Bone marrow (tissue), 2 donors: ENCODE measurements at places on chromosomes 4 and X.
A peak's percentile ranks its signal among the peaks of the same experiment; 100 is the strongest.

DNA sequence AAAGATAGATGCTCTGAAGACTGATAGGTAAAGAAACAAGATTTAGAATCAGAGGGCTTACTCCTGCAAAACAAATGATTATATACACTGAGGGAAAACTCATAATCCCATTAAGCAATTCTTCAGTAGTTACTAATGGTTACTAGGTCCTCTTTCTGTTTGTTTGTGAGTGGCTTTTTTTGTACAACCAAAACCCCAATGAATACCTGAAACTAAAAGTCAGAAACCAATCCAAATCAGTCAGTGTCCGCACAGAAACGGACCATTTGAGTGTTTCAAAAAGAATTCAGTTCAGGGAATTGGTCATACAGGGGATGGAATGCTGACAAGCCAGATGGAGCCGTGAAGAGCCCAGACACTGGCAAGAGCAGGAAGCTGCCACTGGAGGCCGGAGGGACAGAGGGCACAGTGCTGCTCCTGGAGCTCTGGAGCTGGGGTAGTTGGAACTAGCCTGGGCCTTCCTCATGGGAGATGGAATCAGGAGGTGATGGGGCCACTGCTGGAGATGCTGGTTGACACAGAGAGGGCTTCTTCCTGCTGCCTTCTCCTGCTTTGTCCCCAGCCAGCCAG is 31.9 kb downstream of the SETD7 start:
- DNase-seq: no peak

- DNase-seq: no peak
Observed at GRCh38 chr4:907691-908425, 24.3 kb downstream of the GAK start.

GRCh38 chrX:14412686-14413085 is 116.7 kb upstream of the GLRA2 start:
- DNase-seq: no peak

GRCh38 chrX:144916785-144917184 is 330.5 kb upstream of the SPANXN1 start:
- no peak for DNase-seq

DNA sequence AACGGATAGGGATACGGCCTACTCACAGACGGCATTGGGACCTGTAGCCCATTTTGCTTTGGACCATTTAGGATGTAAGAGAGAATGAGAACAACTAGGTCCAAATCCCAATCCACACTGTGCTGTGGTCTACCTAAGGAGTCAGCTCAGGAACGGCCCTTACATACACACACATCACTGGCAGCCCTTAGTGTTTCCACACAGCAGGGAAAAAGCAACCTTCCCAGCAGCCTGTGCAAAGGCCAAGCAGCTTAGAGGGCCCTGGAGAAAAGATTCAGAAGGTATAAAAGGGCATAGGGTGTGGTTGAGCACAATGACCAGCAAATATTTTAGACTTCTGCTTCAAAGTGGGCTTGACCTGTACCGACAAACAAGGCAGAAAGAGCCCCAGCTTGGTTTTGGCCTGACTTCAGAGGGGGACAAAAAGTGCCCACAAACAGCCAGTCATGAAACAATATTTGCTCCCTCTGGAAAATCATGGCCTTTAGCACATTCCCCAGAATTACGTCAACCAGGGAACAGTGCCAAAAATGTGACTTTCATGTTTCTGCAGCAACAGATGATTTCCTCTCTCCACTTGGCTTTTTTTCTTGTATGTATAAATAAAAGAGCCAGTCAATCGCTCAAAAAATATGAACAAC is 359.5 kb upstream of the FGF16 start:
- DNase-seq: no peak

- DNase-seq: no peak
Observed at GRCh38 chr4:140906993-140907962, 151.1 kb upstream of the TBC1D9 start.

- DNase-seq: no peak
Observed at GRCh38 chr4:36138220-36138619, 106.1 kb downstream of the ARAP2 start.

GRCh38 chr4:3744901-3745300 is 21.3 kb upstream of the ADRA2C start:
- no peak for DNase-seq

GRCh38 chr4:67928546-67928945 is 34.7 kb downstream of the TMPRSS11A start:
- no peak for DNase-seq

- peak; percentile 10 for DNase-seq
Observed at GRCh38 chrX:9644335-9644734, 121.3 kb downstream of the GPR143 start.

DNA sequence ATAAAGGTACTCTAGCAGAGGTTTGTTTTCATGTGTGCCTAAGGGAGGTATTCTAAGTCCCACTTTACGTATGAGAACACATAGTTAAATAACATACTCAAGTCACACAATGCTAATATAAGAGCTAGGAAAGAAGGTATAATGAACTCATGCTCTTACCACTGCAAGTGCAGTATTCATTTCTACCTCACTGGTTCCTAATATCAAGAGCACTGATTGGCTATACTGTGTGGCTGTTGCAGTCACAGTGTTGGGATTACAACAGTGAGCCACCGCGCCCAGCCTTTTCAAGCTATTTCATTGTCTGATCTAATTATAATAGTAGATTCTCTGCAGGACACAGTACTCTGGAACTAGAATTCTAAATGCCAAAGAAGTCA is 84.0 kb downstream of the PDS5A start:
- DNase-seq: no peak

GRCh38 chr4:15117270-15117946 is 115.1 kb downstream of the CPEB2 start:
- DNase-seq: no peak

- DNase-seq: no peak
Observed at GRCh38 chr4:119525771-119526712, 102.6 kb downstream of the PDE5A start.

- no peak for DNase-seq
Observed at GRCh38 chrX:2767631-2768455, 16.0 kb downstream of the XG start.

DNA sequence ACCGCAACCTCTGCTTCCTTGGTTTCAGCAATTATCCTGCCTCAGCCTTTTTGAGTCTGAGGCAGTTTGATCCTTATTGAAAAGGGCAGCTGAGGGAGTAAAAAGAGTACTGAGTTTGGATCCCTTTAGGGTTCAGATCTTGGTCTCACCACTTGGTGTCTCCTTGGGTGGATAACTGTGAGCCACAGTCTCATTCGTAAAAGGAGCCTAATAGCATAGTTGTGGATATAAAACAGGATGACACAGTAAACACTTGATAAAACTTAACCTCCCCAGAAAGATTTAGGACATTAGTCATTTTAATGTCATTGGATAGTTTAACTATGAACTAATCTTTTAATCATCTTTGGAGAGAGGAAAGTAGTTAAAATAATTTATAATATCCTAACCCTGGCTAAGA is 173.0 kb downstream of the ANK2 start:
- DNase-seq: no peak

DNA sequence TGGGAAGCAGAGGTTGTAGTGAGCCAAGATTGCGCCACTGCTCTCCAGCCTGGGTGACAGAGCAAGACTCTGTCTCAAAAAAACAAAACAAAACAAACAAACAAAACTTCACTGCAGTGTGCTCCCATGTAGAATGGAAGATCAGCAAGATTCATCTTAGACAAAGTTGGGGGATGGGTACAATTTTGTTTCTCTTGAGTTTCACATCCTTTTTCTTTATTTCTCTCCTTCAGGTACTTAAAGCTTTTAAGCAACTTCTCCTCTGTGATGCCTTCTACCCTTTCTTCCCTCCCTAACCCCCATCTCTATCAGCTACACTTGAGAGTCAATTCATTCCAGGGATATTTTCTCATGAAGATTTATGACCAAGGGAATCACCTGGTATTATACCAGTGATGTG is 15.5 kb upstream of the RBBP7 start:
- no peak for DNase-seq

DNA sequence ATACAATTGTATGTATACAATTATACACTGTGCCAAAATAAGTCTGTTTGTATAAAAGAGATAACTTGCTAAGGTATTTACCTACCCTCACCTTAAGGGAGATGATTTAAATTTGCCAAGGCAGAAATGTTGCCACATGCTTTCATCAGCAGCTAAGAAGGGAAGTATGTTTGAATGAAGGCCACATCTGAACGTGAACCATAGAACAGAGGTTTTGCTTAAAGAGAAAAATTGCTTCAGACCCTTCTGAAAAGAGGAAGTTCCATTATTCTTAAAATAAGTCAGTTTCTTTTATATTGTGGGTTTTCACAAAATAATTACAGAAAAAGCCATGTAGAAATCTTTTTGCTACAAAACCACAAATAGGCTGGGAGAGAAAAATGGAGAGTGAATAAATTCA is 621.5 kb upstream of the HTR2C start:
- DNase-seq: no peak

GRCh38 chr4:22794732-22795131 is 102.0 kb downstream of the GBA3 start:
- no peak for DNase-seq

- DNase-seq: no peak
Observed at GRCh38 chrX:72635930-72636329, 63.3 kb upstream of the HDAC8 start.

DNA sequence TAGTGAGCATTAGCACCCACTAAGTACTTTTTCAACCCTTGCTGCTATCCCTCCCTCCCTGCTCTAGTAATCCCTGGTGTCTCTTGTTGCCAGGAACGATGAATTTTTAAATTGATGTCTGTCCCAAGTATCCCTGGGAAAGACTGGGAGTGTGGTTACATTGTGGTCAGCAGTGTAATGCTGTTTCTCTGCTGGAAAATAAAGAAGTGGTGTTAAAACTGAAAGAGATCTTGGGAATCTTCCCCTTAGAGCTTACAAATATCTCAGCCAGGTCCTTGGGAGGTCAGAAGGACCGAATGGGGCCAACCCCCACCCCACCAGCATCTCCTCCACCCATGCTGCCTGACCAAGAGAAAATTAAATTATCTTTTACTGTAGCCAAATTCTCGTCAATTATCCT is 174.5 kb upstream of the MXRA5 start:
- DNase-seq: no peak

GRCh38 chr4:54526560-54526959 is 131.2 kb upstream of the KIT start:
- no peak for DNase-seq

- peak; percentile 11 for DNase-seq
Observed at GRCh38 chrX:124212622-124213021, 119.8 kb upstream of the TEX13D start.

DNA sequence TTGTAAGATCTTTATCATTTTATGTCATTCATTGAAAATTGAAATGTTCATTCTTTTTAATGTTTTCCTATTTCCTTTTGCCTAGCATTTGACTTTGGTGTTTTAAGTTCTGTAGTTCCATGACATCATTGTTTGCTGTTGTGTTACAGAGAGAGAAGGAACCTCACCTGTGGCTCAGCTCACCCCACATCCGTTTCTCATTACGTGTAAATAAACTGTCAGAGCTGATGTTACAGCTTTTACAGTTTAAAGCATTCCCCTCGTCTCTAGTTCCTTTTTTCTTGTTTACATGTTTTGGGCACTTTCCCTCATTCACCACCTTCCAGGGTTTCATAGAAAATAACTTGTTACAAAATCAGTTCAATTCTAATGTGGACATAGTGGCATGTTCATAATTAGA is 137.2 kb downstream of the FNIP2 start:
- no peak for DNase-seq

- no peak for DNase-seq
Observed at GRCh38 chr4:27595571-27596360, 735.1 kb downstream of the STIM2 start.

DNA sequence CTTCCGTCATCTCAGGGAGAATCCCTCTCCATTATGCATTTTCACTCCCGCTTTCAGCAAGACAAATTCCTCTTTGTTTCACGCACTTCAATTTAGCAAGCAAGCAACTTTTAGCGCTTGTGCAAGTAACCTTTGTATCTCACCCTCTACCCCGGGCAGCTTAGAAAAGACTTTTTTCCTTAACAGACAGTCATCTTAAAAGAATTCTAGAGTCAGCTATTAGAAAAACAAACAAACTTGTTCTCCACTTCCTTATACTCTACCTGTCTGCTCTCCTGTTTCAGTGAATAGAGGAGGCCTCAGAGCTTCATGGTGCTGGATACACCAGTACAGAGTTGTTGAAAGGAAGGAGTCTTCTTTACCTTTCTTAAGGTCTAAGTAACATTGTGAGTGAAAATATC is 12.1 kb downstream of the TIGD2 start:
- no peak for DNase-seq

- DNase-seq: no peak
Observed at GRCh38 chrX:40538406-40538805, 42.4 kb upstream of the ATP6AP2 start.
